ENCODE measurements at places on chromosomes 4 and X.

- no peak for DNase-seq
Observed at GRCh38 chr4:38367642-38368174, 296.3 kb upstream of the KLF3 start.

DNA sequence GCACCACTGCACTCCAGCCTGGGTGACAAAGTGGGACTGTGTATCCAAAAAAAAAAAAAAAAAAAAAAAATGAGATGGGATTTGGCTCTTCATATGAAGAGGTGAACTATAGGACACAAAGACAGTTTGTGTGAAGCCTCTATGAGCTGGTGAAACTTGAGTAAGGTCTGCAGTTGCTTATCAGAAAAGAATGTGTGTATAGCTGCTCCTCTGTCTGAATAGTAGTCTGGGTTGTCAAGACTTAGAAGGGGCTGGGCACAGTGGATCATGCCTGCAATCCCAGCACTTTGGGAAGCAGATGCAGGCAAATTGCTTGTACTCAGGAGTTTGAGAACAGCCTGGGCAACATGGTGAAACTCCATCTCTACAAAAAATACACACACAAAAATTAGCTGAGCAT is 82.8 kb downstream of the ARSF start:
- DNase-seq, result no peak

GRCh38 chrX:2708021-2708420 is 16.9 kb downstream of the CD99 start:
- DNase-seq, result no peak

- DNase-seq, result no peak
Observed at GRCh38 chr4:761739-762138, 56.1 kb downstream of the PCGF3 start.

GRCh38 chrX:2751291-2751690 is 549 bp upstream of the XG start:
- DNase-seq, result no peak

- DNase-seq, result no peak
Observed at GRCh38 chr4:17134565-17134964, 236.1 kb upstream of the LDB2 start.

- no peak for DNase-seq
Observed at GRCh38 chr4:24892278-24892677, 20.6 kb downstream of the CCDC149 start.

DNA sequence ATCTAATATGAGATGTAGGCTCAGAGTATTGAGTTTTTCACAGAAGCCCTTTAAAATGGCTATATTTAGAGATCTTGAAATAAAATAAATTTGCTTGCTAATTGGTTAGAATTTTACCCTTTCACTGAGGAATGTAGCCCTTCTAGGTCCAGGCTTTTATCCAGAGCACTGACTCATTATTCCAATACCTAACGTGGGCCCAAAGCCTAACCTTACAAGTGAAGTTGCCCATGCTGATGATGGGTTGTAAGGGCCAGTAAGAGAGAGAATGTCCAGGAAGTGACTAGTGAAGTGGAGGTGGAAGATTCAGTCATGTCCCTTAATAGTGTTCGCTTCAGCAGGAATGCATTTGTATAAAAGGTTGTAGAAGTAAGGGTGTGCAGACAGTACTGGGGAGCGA is 155.9 kb downstream of the STIM2 start:
- DNase-seq, result no peak

GRCh38 chr4:182263562-182263961 is 20.4 kb downstream of the TENM3 start:
- DNase-seq, result no peak

- DNase-seq, result peak; percentile 32
Observed at GRCh38 chr4:74934016-74934831, 1.3 kb downstream of the PARM1 start.

- DNase-seq, result no peak
Observed at GRCh38 chrX:112786076-112786475, 54.6 kb downstream of the AMOT start.

DNA sequence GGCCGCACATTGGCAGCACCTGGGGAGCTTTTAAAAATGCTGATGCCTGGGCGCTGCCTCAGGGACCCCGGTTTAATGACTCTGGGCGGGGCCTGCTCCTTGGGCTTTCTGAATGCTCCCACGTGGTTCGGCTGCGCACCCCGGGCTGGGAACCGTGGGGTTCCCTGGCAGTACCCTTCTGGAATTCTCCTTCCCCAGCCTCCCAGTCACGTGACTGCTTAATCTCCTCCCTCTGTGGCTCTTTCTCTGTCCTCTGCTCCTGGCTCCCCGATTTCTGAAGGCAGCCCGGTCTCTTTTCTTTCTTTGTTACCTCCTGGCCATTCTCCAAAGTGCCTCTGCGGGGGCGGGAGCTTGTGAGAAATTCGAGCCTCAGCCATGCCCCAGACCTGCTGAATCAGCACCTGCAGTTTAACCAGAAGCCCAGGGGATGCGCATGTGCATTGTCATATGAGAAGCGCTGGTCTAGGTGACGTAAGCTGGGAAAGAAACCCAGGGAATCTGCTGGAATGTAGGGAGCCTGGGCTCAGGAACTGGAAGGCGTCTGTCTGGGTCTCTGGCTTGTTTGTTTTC is 16.6 kb downstream of the CLCN4 start:
- no peak for DNase-seq

DNA sequence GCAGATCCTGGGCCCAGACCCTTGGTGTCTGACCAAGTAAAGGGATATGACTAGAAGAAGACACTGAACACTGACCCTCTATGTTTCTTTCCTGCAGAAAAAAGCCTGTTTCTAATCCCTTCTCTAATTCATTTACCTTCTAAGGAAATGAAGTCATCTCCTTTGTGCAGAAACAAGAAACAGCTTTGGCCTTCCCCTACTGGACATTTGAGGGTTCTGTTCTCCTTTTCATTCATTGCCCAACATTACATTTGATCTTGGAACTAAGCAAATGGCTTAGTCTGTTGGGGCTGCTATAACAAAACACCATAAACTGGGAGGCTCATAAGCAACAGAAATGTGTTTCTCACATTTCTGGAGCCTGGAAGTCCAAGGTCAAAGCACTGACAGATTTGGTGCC is 20.0 kb downstream of the HCCS start:
- no peak for DNase-seq

GRCh38 chrX:136275553-136275952 is 24.4 kb upstream of the MAP7D3 start:
- no peak for DNase-seq

- DNase-seq, result no peak
Observed at GRCh38 chr4:5448221-5448620, 260.1 kb downstream of the EVC2 start.

- no peak for DNase-seq
Observed at GRCh38 chr4:165874791-165875371, 1.8 kb downstream of the TLL1 start.

DNA sequence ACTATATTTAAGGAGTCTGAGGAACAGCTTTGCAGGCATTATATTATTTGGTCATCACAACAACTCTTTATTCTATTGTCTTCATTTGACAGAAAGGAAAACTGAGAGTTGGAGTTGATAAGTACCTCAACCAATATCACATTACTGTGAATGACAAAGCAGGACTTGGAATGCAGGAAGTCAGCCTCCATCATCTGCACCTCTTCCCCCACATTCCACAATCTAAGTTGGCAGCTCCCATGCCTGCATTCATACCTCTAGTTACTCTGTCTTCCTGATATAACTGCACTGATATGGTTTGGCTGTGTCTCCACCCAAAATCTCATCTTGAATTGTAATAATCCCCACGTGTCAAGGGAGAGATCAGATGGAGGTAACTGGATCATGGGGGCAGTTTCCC is 356.7 kb downstream of the GALNTL6 start:
- no peak for DNase-seq

GRCh38 chr4:96524311-96524875 is 684.5 kb downstream of the PDHA2 start:
- DNase-seq, result no peak

GRCh38 chr4:143417679-143418403 is 81.2 kb downstream of the GAB1 start:
- DNase-seq, result no peak

DNA sequence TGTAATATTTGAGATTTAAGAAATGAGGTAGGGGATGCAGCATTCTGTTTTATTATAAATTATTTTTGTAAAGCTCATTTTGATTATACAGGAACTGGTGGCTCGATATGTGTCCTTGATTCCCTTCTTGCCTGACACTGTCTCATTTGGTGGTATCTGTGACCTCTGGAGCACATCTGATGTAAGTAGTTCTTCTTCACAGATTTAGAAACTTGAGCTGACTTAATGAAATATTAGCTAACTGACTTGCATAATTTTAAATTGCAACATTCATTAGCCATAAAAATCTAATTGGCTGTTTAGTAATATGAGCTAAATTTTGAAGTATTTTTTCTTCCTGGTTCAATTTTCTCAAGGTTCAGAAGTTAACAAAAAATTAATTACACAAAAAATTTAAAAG is 69.1 kb downstream of the FBXL5 start:
- no peak for DNase-seq

- no peak for DNase-seq
Observed at GRCh38 chr4:146243141-146243882, 29.0 kb downstream of the REELD1 start.

DNA sequence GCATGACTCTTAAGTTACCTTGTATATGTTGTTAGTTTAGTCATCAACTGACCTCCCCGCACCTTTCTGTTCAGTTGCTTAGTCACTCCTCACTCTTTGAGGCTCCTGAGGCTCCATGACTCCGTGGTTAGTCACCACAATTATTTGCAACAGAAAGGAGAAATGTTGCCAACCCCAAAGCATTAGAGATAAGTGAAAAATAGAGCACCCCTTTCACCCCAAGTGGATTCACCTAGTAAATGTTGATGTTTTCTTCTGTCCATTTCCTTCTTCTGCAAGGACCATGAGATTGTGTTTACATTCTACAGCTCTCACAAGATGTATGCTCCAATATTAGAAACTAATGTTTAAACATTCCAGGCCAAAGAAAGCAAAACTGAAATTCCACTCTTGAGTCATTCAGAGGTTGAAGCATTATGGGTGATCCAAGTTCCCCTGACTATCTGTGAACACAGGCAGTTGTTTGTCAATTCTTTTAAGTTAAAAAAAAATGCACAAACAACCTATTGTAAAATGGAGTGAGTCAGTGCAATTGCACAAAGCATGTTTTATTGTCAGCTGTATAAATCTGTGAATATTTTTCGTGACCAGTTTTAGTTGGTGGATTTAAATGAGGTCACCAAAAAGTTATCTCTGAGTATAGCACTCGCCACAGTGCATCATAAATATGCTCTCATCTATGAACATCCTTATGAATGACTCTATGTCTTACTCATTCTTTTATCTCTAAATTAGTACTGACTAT is 552.4 kb upstream of the MAGEB2 start:
- DNase-seq, result peak; percentile 2

- no peak for DNase-seq
Observed at GRCh38 chr4:154807042-154807630, 26.1 kb downstream of the RBM46 start.

DNA sequence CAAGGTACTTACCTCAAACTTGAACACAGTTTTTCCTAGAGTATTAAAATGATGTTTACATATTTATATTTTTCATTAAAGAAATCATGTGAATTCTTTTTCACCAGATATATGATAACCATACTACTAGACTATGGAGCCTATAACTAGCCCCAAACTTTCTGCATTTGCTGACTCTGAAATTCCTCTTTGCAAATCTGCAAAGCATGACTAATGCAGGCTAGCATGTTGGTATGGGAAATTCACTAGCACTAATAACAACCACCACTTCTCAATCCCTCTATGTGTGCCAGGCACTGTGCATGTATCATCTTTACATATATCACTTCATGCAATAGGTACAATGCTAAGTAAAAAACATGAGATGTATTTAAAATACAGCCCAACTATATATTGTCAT is 51.1 kb downstream of the SLC10A7 start:
- no peak for DNase-seq

DNA sequence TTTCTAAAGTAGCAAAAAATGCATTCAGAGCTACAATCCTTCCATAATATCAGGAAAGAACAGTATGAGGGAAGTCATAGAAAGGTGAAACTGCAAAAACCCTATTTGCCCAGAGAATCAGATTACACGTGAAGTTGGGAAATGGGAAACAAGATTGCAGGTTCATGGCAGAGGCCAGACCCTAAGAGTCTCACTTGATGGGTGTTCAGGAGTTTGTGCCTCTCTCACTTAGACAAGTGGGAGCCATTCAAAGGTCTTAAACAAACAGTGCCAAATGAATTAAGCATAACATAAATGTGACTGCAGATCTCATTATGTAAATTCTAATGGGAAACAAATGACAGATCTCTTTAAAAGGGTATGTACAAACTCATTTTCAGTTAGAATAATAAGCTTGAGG is 91.6 kb downstream of the ARAP2 start:
- no peak for DNase-seq

DNA sequence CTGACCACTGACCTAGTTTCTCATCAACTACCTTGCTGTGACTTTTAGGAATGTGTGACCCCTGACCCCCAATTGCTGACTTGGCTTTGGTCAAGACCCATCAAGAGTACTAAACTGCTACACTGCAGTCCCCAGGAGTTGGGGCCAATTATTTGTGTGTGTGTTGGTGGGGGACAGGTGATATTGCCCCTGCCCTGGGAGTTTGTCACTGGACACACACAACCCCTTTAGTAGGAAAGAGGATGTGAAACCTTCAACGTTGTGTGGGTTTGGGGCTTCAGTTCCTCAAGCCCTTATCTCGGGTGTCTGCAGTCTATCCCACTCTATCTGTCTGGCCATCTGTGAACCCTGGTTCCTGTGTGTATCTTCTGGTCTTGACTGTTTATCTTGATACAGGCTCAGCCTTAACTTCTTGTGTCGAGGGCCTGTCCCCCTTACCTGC is 6.5 kb downstream of the SASH3 start:
- no peak for DNase-seq

DNA sequence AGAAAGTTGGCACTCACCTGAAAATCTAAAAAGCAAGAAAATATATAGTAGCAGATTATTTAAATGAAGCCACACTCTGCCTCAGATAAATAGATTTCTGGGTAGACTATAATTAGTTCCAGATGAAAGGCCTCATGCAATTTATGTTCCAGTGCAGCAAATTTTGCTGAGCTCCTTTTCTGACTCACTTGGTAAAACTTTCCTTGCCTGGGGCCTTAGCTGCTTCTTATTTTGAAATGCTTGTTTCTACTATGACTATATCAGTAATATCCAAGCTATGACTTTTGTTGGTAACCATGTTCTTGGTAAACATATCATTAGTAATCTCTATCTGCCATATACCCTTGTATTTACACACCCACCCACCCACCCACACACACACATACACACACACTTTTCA is 961.8 kb downstream of the SH3BGRL start:
- DNase-seq, result no peak

GRCh38 chr4:98929341-98930267 is 671 bp upstream of the EIF4E start:
- DNase-seq, result peak; percentile 13
